ENCODE measurements at places on chromosomes 13 and 19. TPM values are rescaled to one million over a fixed set of nuclear protein-coding genes. Genes with fewer than 3 reads are reported as not detected.

DNA sequence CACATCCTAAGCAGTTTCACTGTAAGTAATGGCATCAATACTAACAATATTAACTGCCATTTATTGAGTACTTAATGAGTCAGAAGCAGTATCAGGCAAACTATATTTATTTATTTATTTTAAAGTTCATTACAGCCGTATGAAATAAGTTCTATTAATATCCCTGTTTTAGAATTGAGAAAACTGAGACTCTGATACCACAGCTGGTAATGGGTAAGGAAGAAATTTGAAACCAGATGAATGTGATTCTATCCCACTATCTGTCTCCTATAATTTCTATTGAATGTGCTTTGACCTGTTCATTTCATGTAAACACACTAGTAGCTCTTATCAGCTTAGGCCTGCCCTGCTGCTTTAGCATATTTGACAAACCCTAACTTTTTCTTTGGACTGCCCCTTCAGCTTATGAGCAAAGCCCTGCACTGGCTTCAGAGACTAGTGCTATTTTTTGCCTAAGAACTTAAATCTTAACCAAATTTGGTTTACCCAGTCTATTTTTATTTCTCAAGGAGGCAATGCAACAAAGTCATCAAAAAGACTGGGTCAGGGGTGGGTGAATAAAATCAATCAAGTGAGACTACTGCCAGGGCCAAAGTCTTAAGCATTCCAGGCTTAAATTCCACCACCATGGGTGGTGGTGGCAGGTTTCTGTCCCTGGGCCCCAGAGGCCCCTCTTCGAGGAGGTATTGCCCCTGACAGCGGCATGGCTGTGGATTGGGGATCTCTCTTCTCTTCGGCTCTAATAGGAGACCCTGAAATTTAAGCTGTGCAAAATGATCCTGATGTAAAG lies 143.4 kb downstream of the DLEU7 start:
- H3K27ac ChIP-seq: no peak overlapping the region
- H3K4me3 ChIP-seq: no peak overlapping the region
- no peaks in the 10 kb centered on the region for H3K27me3 ChIP-seq
- DNase-seq: no peak
- peaks cover 33% of the 10 kb centered on the region for H3K4me1 ChIP-seq

DNA sequence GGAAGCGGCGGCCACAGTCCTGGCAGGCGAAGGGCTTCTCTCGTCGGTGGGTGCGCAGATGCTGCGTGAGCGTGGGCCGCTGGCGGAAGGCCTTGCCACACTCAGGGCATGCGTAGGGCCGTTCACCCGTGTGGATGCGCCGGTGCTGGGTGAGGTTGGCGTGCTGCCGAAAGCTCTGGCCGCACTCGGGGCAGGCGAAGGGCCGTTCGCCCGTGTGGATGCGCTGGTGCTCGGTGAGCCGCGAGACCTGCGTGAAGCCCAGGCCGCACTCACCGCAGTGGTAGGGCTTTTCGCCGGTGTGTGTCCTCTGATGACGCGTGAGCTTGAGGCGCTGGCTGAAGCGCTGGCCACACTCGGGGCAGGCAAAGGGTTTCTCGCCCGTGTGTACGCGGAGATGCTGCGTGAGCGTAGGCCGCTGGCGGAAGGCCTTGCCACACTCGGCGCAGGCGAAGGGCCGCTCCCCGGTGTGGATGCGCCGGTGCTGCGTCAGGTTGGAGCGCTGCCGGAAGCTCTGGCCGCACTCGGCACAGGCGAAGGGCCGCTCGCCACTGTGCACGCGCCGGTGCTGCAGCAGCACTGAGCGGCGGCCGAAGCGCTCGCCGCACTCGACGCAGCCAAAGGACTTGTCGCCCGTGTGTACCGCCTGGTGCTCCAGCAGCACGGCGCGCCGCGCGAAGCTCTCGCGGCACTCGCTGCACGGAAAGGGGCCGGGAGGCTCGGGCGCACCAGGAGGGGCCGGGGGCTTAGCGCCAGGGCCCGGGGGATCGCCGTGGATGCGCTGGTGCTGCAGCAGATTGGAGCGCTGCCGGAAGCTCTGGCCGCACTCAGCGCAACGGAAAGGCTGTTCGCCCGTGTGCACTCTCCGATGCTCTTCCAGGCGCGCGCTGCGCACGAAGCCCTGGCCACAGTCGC lies 4.0 kb upstream of the UBE2M start:
- no peaks in the 10 kb centered on the region for H3K27me3 ChIP-seq
- peak overlapping the region; percentile 21 for H3K4me3 ChIP-seq
- H3K4me1 ChIP-seq: no peaks in the 10 kb centered on the region
- H3K36me3 ChIP-seq: no peaks in the 10 kb centered on the region

GRCh38 chr13:22846551-22846950 lies 334.2 kb upstream of the SGCG start:
- no peaks in the 10 kb centered on the region for H3K36me3 ChIP-seq
- DNase-seq: no peak
- no peaks in the 10 kb centered on the region for H3K4me1 ChIP-seq
- no peak overlapping the region for H3K4me3 ChIP-seq

DNA sequence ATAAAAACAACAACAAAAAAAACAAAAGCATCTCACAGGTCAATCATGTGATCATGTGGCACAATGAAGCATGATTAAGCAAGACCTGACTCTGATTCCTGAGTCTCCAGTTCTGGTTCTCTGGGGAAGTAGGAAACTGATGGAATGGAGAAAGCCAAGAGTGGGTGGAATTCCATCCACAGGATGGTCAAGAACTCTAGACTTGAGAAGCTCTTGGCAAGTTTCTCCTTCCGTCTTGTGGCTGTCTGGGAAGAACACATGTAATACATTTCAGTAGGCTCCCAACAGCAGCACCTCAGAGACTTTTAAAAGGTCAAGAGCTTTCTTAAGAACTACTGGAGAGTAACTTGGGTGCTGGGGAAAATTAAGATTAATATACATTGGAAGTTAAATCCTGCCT lies 78.6 kb upstream of the TSHZ3 start:
- no peaks in the 10 kb centered on the region for H3K27me3 ChIP-seq
- DNase-seq: no peak
- no peak overlapping the region for H3K4me3 ChIP-seq
- H3K4me1 ChIP-seq: no peaks in the 10 kb centered on the region
- H3K27ac ChIP-seq: no peak overlapping the region

- no peaks in the 10 kb centered on the region for H3K4me1 ChIP-seq
- no peaks in the 10 kb centered on the region for H3K36me3 ChIP-seq
- no peak for DNase-seq
- no peaks in the 10 kb centered on the region for H3K27me3 ChIP-seq
- H3K4me3 ChIP-seq: no peak overlapping the region
Observed at GRCh38 chr19:56885173-56885985, 44.9 kb upstream of the PEG3 start.

The PEAK3 gene
- 4.2 TPM for total RNA-seq

The ZNF808 gene
- total RNA-seq: 24.5 TPM

The SIAH3 gene
- not detected for total RNA-seq

All from tibial nerve (tissue), 4 donors.